Occipital lobe (tissue), 3 donors: ENCODE measurements at places on chromosomes 1 and 21. TPM values are rescaled to one million over a fixed set of nuclear protein-coding genes. Genes with fewer than 3 reads are reported as not detected.

Gene ANXA9
- total RNA-seq = not detected

Gene TFAP2E
- total RNA-seq = 0.62 TPM

Gene KRTAP19-4
- total RNA-seq = not detected

Gene MMEL1
- total RNA-seq = 3.7 TPM

Gene PLA2G4A
- 2.3 TPM for total RNA-seq

Gene GPR25
- total RNA-seq = not detected

Gene CFAP45
- 0.47 TPM for total RNA-seq

Gene LAPTM5
- total RNA-seq = 3.9 TPM

DNA sequence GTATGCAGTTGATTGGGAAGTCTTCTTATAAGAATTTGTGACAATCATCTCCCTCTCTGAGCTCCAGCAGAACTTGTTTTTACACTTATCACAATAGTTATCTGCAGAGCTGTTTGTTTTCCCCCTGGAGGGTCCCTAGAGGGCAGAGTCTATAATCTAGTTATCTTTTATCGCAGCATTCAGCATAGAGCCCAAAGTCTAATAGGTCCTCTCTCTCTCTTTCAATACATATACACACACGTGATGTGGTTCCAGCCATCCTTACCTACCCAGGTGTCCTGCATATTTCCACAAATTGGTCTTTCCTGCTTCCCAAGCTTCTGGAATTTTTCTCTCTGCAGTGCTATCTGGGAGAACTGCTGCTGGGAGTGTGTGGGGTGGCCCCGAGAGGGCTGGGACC lies 229.6 kb upstream of the KIAA0040 start:
- DNase-seq = no peak

- DNase-seq = no peak
Measured at GRCh38 chr1:218557731-218558130, 212.6 kb downstream of the TGFB2 start.

DNA sequence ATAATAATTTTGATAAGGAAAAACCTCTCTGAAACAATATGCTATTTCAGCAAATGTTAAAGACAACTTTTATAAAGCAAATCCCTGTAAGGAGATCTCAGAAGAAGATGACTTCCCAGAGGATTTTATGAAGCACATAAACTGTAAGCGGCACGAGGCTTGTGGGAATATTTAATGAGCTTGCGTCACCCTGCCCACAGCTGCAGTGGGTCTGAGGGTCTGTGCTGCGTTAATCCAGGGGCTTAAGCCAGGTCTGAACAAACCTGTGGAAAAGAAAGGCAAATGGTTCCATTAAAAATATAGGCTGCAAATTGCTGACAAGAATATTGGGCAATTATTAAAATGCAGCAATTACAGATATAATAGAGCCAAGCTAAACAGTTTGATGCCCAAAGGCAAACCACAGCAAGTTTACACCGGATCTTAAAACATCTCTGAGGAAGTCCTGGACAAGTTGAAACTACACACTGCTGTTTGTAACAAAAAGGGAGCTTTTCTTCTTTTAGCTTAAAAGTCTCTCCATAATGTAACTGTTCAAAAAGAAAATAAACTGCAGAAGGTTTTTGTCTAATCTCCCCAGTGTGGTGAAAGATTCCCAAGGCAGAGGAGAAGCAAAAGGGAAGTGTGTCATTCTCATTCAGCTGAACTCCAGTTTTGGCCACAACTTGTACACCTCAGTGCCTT lies 21.8 kb downstream of the TGFBR3 start:
- no peak for DNase-seq

- DNase-seq = no peak
Measured at GRCh38 chr1:165397944-165398343, 41.4 kb upstream of the LMX1A start.

GRCh38 chr1:207069061-207069460 lies 16.0 kb downstream of the PFKFB2 start:
- DNase-seq = no peak

- no peak for DNase-seq
Measured at GRCh38 chr21:45325206-45326168, 37.8 kb upstream of the POFUT2 start.

DNA sequence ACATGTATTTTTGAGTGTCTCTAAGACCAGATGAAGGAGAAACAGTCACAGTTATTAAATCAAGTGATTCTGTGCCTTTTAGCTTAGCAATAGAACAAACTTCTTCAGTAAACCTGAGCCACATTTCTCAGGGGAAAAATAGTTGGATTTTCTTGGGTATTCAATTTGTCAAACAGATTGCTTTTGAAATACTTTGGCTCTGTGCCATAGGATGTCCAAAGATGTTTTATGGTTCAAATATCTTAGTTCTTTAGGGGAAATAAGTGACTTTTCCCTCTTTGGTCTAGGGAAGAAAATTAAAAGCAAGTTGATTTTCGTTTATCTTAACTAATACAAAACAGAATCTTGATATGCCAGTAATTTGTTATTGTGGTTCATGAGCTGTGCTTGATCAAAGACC lies 125.9 kb downstream of the ATP5PO start:
- no peak for DNase-seq

GRCh38 chr1:14980621-14981218 lies 172.8 kb upstream of the TMEM51 start:
- no peak for DNase-seq

GRCh38 chr1:74689621-74690363 lies 16.2 kb upstream of the ERICH3 start:
- peak; percentile 15 for DNase-seq

GRCh38 chr21:43268086-43268803 lies 99.4 kb downstream of the CRYAA start:
- DNase-seq = no peak

DNA sequence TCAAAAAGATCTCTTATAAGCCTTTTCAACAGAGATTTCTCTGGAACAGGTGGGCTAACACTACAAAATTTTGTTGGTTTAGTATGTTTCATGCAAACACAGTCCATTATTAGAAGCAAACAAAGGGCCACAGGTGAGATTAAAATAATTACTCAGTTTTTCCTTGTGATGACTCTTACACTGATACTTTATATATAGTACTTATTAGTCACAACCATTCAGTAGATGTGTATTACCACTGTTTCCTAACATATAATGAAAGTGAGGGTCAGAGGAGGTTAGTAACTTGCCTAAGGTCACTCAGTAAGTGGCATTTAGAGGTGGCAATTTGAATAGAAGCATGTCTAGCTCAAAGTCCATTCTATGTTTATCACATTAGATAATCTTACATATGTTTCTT lies 44.2 kb downstream of the CYYR1 start:
- DNase-seq = no peak

DNA sequence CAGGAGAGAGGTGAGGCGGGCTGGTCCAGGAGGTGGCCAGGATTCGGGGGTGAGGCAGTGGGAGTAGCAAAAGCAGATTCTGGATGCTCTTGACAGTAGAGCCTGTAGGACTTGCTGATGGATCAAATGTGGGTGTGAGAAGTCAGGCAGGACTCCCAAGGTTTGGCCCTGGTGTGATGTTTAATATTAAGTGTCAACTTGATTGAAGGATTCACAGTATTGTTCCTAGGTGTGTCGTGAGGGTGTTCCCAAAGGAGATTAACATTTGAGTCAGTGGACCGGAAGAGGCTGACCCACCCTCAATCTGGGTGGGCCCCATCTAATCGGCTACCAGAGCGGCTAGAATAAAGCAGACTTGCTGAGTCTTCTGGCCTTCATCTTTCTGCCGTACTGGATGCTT lies 6.8 kb upstream of the RAB4A start:
- DNase-seq = no peak

- DNase-seq = no peak
Measured at GRCh38 chr1:207336559-207337467, 15.3 kb downstream of the CD55 start.

DNA sequence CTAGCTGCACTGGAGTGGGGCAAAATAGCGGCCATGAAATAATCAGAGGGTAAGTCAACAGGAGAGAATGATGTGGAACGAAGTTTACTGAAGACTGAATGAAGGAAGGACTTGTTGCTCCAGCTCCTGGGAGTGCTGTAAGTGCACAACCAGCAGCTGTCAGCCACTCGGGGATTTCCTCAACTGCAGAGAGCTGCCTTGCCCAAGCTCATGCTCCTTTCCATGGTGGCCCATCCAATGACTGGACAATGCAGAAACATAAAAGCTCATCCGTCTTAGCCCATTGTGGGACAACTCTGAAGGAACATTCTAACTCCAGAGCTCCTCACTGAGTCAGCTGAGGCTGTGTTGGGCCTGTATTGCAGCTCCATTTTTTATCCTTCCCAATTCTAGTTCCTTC lies 21.1 kb upstream of the RBM15 start:
- no peak for DNase-seq

- no peak for DNase-seq
Measured at GRCh38 chr1:215488850-215489249, 78.3 kb upstream of the KCTD3 start.
